ENCODE measurements at places on chromosomes 2 and 18. TPM values are rescaled to one million over a fixed set of nuclear protein-coding genes. Genes with fewer than 3 reads are reported as not detected.
A peak's percentile ranks its signal among the peaks of the same experiment; 100 is the strongest.

Gene C2orf66
- polyA plus RNA-seq = 0.03 TPM

Gene LOXL3
- 3.4 TPM for polyA plus RNA-seq

Gene NEU4
- polyA plus RNA-seq = 0.22 TPM

Gene ABCB11
- 0.01 TPM for polyA plus RNA-seq

Gene VIT
- 9.6 TPM for polyA plus RNA-seq

Gene RAD51AP2
- polyA plus RNA-seq = 0.15 TPM

Gene LRP2
- polyA plus RNA-seq = 0.06 TPM

Gene SEPTIN10
- 21.6 TPM for polyA plus RNA-seq

Gene REEP1
- 15.4 TPM for polyA plus RNA-seq

Gene LRATD1
- 1.1 TPM for polyA plus RNA-seq

Gene IGFBP2
- polyA plus RNA-seq = 171 TPM

Gene GPR35
- polyA plus RNA-seq = 1.4 TPM

DNA sequence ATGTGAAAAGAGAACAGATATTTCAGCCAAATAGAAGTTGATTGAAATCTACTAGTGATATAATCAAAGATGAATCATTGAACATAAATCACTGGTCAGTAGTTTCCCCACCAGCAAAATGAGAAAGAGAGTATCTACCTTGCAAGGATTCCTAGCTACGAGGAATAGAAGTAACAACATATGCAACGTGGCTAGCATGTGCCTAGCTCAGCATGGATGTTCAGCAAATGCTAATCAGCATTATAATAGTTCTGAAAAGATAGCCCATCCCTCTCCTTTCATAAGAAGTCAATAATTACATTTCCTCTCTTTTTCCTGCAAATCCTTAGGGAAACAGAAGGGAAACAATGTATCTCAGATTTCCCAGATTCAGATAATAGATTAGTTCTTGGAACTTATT is 417.2 kb downstream of the SATB2 start:
- no peak for DNase-seq

DNA sequence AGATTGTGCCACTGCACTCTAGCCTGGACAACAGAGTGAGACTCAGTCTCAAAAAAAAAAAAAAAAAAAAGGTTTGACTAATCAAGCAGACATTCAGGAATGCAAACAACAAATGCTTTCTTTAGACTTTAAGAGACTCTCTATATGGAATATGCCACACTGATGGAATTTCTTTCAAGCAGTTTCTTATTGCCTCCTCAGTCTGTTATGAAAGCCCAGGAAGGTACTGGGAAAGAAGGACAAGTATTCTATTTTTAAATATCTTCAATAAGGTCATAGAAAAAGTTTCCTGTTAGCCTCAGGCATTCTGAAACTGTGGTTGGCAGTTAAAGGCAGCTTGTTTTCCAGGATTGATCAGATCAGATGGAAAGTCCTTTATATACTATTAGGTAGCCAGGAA is 241.6 kb downstream of the PIK3C3 start:
- no peak for DNase-seq

GRCh38 chr2:58120626-58121229 is 74.1 kb downstream of the VRK2 start:
- no peak for DNase-seq

DNA sequence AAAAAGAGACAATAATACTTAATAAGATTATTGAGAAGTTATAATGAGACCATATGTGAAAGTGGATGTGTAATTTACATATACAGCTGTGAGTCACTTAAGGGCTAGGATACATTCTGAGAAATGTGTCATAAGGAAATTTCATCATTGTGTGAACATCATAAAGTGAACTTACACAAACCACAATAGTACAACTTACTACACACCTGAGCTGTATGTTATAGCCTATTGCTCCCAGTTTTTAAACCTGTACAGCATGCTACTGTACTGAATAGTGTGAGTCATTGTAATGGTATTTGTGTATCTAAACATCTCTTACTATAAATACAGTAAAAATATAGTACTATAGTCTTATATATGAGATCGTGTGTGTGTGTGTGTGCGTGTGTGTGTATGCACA is 1420.3 kb upstream of the PIK3C3 start:
- DNase-seq = no peak

DNA sequence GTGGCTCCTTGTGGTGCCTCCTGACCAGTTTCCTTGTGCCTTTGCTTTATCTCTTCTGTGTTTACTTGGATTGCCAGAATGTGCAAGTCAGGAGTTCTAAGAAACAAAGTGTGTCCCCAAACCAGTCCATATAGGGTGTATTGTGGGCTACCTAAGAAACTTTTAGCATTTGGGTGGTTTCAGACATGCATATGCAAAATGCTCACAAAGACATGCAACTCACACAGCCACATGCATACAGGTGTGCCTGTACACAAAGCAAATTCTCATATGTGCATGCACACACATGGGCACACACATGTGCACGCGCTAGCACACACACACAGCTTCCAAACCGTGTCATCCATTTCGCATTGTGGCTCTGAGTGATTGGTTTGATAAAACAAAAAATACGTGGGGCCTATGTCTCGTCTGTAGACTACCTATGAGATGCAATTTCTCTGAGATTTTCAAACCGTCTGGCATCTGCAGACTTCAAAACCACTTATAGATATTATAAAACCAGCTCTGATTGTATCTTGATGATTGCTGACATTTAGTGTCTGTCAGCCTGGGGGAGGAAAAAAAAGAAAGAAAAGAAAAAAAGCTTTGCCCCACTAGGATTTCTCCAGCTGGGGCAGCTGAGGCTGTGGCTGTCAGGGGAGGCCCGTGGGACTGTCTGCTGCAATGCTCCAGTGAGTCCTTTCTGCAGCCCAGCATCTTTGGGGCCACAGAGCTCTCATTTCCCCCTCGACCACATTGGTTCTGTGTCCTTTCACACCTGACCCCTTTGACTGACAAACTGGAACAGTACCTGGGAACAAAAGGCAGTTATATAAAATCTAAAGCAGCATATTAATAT is 556.1 kb downstream of the CMPK2 start:
- no peak for DNase-seq

- no peak for DNase-seq
Observed at GRCh38 chr2:82412021-82412420, 2047.1 kb downstream of the SUCLG1 start.

GRCh38 chr2:75549401-75550253 is 11.1 kb downstream of the EVA1A start:
- no peak for DNase-seq

- DNase-seq = peak; percentile 86
Observed at GRCh38 chr2:3585261-3586109, 9.4 kb upstream of the COLEC11 start.

DNA sequence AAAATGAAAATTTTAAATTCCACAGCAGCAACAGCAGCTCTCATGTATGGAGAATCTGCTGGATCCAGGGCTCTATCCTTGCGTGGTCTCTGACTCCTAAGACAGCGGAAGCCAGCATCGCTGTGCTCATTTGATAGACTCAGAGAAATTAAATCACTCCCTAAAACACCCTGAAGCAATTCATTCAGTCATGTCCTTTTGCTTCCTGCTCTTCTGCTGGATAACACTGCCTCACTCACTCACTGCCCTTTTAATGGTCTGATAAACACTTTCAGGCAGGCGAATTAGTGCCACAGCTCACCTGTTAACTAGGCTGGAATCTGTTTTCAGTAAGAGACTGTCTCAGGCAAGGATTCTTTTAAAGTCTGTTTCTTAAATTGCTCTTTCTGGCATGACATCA is 10.0 kb downstream of the WIPF1 start:
- no peak for DNase-seq

- no peak for DNase-seq
Observed at GRCh38 chr2:7567646-7568045, 650.4 kb downstream of the RNF144A start.

- DNase-seq = no peak
Observed at GRCh38 chr2:192298664-192299063, 103.9 kb upstream of the TMEFF2 start.

DNA sequence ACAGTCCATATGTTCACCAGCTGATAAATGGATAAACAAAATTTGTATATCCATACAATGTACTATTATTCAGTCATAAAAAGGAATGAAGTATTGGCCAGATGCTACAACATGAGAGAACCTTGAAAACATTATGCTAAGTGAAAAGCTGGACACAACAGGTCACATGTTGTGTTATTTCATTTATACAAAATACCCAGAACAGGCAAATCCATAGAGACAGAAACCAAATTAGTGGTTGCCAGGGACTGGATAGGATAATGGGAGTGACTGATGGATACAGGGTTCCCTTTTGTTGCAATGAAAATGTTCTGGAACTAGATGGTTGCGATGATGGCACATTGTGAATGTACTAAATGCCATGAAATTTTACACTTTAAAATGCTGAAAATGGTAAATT is 10.2 kb upstream of the PCARE start:
- DNase-seq = no peak

- DNase-seq = no peak
Observed at GRCh38 chr18:76482971-76483691, 11.9 kb downstream of the ZNF516 start.

DNA sequence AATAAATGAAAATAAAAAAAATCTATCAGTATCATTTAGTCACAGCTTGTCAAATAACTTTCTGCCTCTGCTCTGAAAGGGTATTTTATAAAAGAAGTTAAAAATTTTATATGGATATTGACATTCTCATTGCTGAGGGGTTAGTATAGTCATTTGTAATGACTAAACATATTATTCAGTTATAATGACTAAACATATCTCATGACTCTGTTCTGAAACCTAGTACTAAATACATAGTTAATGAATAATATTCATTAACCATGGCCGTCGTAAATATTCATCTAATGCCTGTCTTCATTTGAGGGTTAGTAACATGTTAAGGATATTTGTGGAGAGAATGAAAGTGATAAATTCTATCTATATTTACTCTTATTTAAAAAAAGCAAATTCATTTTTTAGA is 69.1 kb upstream of the MAP4K3 start:
- DNase-seq = no peak

DNA sequence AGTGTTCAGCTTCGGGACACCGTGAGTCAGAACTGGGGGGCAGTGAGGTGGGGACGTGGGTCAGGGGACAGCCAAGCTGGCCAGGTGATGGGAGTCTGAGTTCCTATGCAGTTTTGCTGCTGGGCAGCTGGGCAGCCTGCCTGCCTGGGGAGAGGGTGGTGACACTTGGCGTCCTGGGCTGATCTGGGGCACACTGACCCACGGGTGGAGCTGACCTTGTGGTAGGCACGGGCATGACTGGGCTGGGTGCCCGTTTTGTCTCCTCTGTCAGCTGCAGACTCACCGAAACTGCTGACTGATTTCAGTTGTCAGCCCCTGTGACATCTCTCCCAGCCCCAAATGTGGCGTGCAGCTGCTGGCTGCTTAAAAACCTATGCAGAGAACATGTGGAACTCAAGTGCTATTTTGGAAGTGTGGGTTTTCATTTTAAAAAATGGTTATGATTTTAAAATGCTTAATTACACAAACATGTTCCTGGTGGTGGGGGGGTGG is 32.6 kb upstream of the E2F6 start:
- peak; percentile 88 for DNase-seq

GRCh38 chr2:190277234-190278112 is 42.2 kb downstream of the HIBCH start:
- DNase-seq = no peak

- no peak for DNase-seq
Observed at GRCh38 chr2:219442256-219443015, 7.8 kb downstream of the SPEG start.

DNA sequence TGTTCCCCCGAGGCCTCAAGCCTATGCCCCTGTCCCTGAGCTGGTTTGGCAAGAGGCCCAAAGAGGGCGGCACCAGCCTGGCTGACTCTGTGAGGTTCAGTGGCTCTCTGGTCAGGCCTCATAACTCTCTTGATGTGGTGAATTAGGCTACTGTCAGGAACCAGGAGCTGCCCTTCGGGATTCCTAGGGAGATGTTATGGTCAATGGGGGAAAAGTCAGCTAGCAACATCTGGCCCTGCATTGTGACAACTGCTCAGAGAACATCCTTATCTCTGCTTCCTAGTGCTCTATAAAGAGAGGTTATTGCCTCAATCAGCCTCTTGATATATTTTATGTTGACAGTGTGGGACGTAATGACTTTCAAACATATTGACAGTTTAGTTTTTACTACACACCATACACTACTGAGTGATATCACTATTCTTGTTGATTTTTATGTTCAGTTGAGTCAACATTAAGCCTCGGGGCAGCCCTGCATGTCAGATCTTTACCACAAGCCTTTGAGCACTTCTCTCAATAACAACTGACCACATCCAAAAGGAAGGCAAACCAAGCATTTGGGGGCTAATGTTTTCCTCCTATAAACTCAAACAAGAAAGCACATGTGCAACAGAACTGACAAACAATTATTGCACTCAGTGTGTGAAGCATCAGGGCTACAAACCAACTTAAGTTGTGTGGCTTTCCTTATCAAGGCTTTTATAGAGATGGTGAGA is 448.3 kb upstream of the SLC14A2 start:
- no peak for DNase-seq

DNA sequence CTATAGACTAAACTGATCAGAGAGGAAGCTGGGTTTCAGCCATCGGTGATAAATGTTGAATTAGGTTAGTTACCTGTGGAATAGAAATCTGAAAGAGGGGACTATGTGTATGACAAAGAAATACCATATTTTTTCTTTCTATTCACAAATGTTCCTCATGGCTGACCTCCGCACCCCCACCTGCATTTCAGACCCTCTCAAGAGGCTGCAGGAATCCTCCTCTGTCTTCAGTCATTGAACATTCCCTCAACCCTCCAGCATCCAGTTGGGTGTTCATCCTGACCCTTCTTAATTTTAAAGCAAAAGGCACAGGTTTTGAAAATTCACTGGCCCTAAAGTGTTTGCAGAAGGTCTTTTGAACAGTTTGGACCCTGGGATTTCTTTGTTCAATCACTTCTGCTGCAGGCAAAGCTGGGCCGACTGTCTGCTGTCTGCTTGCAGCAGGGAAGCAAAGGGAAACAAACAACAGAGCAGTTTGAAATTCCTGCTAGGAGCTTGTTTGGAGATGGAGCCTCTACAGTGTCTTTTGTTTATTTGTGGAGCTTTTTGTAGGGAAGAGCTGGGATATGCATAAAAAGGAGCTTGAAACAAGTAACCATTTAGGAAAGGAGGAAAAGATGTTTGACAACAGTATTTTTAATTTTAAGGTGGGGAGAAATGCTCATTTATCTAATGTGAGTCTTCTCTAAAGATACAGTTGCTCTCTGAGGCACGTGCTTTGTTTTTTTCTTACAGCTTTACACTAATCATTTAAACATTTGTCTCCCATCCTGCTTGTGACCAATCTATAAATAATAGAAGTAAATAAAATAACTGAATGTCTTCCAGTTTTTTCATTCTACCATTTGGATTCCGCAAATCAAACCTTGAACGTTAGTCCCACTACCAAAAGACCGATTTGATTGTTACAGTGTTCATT is 213.3 kb upstream of the MMADHC start:
- DNase-seq = no peak
